Left forelimb (tissue), 1 donor: ENCODE measurements at places on chromosomes 16 and 17.

DNA sequence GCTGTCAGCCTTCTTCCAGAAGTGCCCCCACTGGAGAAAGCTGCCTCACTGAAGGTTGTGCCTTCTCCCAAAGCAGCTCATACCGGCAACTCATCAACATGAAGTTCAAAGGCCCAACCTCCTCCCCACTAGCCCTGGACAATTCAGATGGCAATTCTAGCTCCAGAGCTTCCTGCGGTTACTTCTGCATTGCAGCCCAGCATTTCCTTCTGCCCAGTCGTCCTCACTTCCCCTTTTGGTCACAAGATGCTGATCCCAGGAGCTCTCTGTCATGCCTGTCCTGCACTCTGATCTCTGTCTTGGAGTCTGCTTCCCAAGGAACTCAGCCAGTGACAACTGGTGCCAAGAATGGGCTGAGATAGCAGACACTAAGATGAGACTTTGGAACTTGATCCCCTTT lies 178.2 kb upstream of the SOX9 start:
- no peak for DNase-seq

DNA sequence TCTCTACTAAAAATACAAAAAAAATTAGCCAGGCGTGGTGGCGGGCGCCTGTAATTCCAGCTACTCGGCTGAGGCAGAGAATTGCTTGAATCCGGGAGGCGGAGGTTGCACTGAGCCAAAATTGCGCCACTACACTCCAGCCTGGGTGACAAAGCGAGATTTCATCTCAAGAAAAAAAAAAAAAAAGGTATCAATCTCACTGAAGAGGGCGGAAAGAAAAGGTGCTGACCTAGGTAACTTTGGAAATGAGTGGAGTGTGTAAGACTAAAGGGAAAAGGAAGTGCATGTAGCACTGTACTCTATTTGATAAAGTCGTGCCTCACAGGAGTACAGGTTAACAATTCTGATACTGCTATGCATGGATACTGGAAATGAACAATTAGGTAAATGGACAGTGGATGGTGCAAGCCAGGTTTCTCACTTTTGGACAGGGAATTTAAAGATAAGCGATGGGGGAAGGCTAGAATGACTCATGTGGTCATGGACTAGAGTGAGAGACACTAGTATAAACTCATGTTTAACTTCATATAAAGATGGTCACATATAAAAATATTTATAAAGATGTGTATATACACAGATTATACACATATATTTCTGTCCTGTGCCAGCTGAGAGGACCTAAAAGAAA lies 142.9 kb downstream of the CDK5R1 start:
- DNase-seq, result no peak

DNA sequence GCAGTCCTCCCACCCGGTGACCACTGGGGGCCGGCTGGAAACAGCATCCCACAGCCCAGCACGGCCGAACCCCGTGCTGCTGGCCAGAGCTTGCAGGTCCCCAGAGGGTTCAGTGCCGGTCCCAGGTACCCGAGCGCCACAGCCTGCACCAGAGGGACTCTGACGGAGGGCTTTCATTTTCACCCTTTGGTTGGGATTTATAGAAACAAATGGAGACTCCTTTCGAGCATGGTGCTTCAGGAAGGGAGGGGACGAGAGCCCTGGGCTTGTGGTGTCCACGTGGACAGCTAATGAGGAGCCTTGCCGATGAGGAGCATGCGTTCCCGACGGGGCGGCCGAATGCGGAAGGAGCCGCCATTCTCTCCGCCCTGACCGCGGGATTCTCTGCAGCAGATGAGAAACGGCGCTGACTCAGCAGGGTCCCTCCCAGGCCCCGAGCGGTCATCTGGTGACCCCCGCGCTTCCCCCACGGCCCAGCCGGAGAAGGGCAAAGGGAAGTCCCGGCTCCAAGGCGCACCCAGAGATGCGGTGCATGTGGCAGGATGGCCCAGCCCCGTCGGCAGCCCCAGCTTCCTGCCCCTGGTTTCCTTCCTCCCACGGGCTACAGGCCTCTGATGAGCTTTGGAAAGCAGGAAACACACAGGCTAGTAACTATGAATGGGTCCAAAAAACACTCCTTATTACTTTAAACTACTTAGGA lies 9.8 kb downstream of the SLC38A10 start:
- peak; percentile 84 for DNase-seq

GRCh38 chr17:79146562-79146961 lies 71.9 kb downstream of the ENGASE start:
- DNase-seq, result no peak

DNA sequence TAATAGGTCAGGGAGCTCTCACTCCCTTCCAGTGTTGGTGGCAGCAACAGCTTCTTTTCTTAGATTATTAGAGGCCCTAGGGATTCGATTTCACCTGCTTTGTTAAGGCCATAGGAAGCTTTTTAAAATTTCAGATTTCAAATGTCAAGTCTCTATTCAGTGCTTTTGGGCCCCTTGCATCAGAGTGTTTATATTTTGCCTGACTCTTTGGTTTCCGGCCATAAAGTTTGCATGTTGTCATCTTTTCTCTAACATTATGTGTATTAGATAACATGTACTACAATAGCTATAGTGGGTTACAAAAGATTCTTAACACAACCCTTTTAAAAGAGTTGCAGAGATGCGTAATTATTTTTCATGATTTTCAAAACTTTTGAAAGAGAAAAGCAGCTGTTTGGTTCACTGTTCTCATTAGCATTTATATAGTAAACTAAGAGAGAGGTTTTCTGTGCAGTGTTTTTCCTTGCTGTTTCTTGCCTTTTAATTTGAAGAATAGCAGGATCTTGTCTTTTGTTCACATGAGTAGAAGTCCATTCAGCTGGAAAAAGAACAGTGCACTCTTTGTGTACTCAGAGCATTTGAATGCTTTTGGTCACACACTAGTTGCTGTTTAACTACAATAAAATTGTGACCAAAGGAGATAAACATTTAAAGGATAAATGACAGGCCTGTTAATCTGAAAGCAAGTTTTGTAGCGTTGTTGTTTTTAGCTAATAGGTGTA lies 52.5 kb downstream of the FTO start:
- no peak for DNase-seq

- no peak for DNase-seq
These were observed 45.3 kb downstream of the JPH3 start for GRCh38 chr16:87647431-87648185.
